ENCODE measurements at places on chromosomes 6 and 20.

GRCh38 chr6:34468378-34468892 lies 2.6 kb downstream of the PACSIN1 start:
- DNase-seq = no peak

DNA sequence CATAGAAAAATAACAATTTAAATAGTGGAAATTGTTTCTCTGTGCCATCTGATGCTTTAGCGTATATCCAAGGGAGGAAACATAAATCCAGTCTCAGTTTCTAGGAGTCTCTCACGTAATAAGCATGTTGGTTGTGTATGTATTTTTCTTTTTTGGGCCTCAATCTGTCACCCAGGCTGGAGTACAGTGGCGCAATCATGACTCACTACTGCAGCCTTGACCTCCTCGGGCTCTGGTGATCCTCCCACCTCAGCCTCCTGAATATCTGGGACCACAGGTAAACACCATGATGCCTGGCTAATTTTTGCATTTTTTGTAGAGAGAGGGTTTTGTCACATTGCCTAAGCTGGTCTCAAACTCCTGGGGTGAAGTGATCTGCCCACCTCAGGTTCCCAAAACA lies 78.6 kb upstream of the PLN start:
- no peak for DNase-seq

GRCh38 chr6:132964868-132965382 lies 150.6 kb downstream of the RPS12 start:
- DNase-seq = no peak

GRCh38 chr6:107491138-107491609 lies 1.3 kb downstream of the SOBP start:
- no peak for DNase-seq

- no peak for DNase-seq
These were observed 24.5 kb downstream of the CALHM6 start for GRCh38 chr6:116485559-116486184.

DNA sequence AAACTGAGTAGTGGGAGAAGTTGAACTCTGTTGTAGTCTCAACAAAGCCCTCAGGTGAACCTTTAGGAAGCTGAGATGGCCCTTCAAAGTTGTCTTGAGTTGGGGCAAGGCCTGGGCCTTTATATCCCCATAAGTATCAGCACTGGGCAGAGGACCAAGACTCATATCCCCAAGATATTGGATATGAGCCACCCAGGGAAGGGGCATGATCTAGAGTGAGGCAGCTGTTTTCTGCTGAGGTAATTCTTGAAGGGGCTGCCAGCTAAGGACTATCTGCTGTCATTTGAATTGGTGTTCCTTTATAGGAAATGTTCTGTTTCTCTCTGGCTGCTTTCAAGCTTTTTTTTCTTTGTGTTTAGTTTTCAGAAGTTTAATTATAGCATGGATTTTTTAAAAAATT lies 140.7 kb upstream of the FLRT3 start:
- DNase-seq = no peak

DNA sequence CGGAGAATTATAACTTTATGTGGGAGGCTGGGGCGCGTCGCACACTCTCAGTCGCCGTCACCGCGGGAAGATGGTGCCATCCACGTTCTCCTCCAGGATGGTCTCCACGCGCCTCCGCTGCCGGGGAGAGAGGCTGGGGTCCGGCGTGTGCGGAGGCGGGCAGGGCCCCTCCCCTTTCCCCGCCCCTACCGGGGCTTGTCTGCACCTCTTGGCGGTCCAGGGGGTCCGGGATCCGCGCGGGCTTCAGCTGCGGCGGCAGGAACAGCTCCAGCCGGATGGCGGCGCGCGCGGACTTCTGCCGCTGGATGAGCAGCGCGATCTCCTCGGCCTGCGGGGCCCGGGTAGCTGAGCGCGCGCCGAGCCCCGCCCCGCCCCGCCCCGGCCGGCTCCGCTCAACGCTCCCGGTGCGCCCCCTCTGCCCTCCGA lies 807 bp downstream of the LKAAEAR1 start:
- peak; percentile 75 for DNase-seq

GRCh38 chr6:159313018-159313417 lies 143.8 kb downstream of the FNDC1 start:
- DNase-seq = no peak

DNA sequence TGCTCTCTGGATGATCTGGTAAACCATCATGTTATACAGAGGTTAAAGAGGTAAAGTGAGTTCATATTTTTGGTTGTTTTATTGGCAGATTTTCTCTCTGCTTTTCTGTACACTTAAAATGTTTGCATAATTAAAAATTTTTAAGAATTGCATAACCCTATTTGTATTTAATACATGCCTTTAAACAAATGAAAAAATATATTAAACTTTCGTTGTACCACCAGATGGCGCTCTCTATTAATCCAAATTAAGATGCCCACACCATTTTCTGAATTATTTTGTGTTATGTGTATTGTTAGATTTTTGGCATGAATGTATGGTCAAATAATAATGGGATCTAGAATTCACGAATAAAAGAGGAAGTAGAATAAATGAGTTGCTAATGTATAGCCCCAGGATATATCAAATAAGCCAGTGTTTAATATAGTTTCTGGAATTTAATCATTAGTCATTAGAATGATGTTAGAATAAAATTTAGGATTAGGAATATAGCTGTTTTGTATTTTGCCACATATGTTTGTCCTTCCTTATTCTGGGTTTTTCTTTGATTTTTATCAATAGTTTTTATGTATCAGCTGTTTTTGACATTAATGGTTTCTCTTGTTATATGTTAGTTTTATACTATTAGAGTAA lies 38.9 kb downstream of the SMAP1 start:
- no peak for DNase-seq

GRCh38 chr20:34927736-34928135 lies 27.9 kb downstream of the GSS start:
- no peak for DNase-seq

GRCh38 chr6:1837826-1838225 lies 228.1 kb downstream of the FOXC1 start:
- no peak for DNase-seq

DNA sequence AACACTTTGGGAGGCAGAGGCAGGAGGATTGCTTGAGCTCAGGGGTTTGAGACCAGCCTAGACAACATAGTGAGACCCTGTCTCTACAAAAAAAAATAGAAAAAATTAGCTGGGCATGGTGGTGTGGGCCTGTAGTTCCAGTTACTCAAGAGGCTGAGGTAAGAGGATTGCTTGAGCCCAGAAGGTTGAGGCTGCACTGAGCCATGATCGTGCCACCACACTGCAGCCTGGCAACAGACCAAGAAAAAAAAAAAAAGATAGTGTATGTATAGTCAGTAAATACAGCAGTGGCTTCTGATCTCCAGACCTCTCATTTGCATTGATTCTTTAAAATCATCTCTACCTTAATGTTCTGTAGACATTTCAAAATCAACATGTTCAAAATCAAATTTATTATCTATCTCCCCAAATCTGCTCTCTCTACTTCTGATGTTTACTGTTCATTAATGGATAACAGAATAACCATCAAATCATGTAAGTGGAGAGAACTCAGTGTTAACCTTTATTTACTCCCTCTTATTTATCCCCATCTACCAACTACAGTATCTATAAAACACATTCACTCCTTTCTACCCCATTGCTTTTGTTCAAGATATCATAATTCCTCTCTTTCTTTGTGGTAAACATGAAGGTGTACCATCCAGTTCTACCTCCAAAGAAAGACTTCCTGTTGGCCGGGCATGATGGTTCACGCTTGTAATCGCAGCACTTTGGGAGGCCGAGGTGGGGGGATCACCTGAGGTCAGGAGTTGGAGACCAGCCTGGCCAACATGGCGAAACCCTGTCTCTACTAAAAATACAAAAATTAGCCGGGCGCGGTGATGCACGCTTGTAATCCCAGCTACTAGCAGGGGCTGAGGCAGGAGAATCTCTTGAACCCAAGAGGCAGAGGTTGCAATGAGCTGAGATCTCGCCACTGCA lies 7.7 kb downstream of the PROCR start:
- DNase-seq = no peak

DNA sequence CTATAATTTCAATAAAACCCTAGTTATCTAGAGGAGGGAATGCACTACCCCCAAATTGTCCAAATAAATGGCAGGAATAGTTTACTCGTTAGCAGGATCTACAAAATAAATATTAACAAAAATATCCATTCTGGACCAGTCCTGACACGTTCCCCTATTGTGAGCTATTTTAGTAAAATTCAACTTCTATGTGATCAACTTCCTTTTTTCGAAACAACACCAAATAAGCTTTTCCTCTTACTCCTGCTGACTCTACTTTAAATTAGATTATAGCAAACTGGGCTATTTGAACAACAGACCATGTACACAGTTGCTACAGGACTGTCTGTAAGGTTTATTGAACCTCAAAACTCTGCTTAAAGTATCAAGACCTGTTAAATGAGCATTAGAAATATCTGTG lies 154.3 kb downstream of the IPCEF1 start:
- DNase-seq = no peak

Measured in stimulated activated CD4-positive, alpha-beta T cell treated with anti-CD3 and anti-CD28 coated beads, Interleukin-4, amount 100 ng/mL, for 4 hours (primary cell).